ENCODE measurements at places on chromosomes 7 and 10.

GRCh38 chr7:143040209-143040715 is 11.9 kb upstream of the OR6V1 start:
- no peak for DNase-seq

GRCh38 chr10:48885376-48885775 is 54.3 kb downstream of the LRRC18 start:
- no peak for DNase-seq

- DNase-seq: no peak
Measured at GRCh38 chr10:114370199-114370598, 34.1 kb downstream of the AFAP1L2 start.

- DNase-seq: no peak
Measured at GRCh38 chr10:31186225-31187000, 132.6 kb upstream of the ZEB1 start.

- DNase-seq: no peak
Measured at GRCh38 chr10:115558252-115558651, 465.1 kb downstream of the ATRNL1 start.

DNA sequence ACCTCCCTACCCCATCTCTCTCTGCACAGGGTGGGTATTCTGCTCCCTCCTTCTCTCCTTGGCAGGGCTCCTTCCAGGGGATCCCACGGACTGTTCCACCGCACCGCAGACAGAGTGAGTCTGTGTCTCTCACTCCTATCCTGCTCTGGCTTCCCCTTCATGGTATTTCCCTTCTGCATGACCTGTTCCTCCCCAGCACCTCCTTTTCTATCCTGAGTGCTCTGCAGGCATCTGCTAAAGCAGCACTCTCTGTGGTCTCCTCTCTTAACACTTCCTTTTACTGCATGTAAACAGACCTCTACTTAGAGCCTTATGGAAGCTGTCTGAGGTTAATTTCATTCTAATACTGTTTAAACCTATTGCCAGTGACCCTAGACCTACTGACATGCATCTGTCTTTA is 171.5 kb downstream of the CCSER2 start:
- no peak for DNase-seq

Measured in stimulated activated CD4-positive, alpha-beta T cell treated with anti-CD3 and anti-CD28 coated beads, TNF-alpha, amount 100 ng/mL, for 4 hours (primary cell).